Spinal cord (tissue), 10 donors: ENCODE measurements at places on chromosomes 12 and 14. TPM values are rescaled to one million over a fixed set of nuclear protein-coding genes. Genes with fewer than 3 reads are reported as not detected.

Gene DGLUCY
- polyA plus RNA-seq: 56.3 TPM

Gene ANO2
- polyA plus RNA-seq: 6.4 TPM

Gene TAS2R14
- 4.6 TPM for polyA plus RNA-seq

Gene TDP1
- polyA plus RNA-seq: 16.5 TPM

Gene GUCY2C
- polyA plus RNA-seq: 0.27 TPM

Gene ALX1
- polyA plus RNA-seq: 0.41 TPM

Gene KRT7
- polyA plus RNA-seq: 1.2 TPM

Gene KRT72
- polyA plus RNA-seq: 0.29 TPM

Gene GARIN6
- not detected for polyA plus RNA-seq

Gene TMEM117
- 15.8 TPM for polyA plus RNA-seq

Gene BCL11B
- polyA plus RNA-seq: 12.9 TPM

Gene BTBD7
- 22.0 TPM for polyA plus RNA-seq

Gene CLEC7A
- polyA plus RNA-seq: 2.5 TPM

Gene MANSC4
- 0.62 TPM for polyA plus RNA-seq

Gene CEBPE
- not detected for polyA plus RNA-seq

Gene FLRT2
- 61.7 TPM for polyA plus RNA-seq

Gene ADAM21
- polyA plus RNA-seq: 0.69 TPM

Gene TMCC3
- polyA plus RNA-seq: 46.1 TPM

Gene CAPZA3
- not detected for polyA plus RNA-seq

Gene ARHGEF25
- 47.7 TPM for polyA plus RNA-seq

Gene SLCO1A2
- 14.5 TPM for polyA plus RNA-seq

Gene SYNDIG1L
- polyA plus RNA-seq: 16.6 TPM

Gene B3GNT4
- polyA plus RNA-seq: 7.6 TPM

Gene KRT81
- 0.55 TPM for polyA plus RNA-seq

Gene LBHD2
- polyA plus RNA-seq: 0.44 TPM

Gene TEX52
- polyA plus RNA-seq: 1.3 TPM

Gene CPNE6
- 15.1 TPM for polyA plus RNA-seq

Gene GTF2H3
- polyA plus RNA-seq: 31.1 TPM

Gene DPPA3
- not detected for polyA plus RNA-seq

Gene OASL
- polyA plus RNA-seq: 0.21 TPM

Gene TPH2
- polyA plus RNA-seq: 0.43 TPM

Gene PYM1
- polyA plus RNA-seq: 33.2 TPM

Gene B4GALNT3
- polyA plus RNA-seq: 7.2 TPM

Gene ATL1
- 65.5 TPM for polyA plus RNA-seq

Gene KCNH3
- 11.0 TPM for polyA plus RNA-seq

Gene ARID2
- 16.3 TPM for polyA plus RNA-seq

Gene CIROP
- polyA plus RNA-seq: 0.06 TPM

Gene NAV3
- 28.9 TPM for polyA plus RNA-seq

Gene SSPN
- 15.4 TPM for polyA plus RNA-seq

Gene ZDHHC22
- polyA plus RNA-seq: 45.4 TPM

Gene LRIG3
- polyA plus RNA-seq: 14.0 TPM
